ENCODE measurements at places on chromosomes 11 and 22. TPM values are rescaled to one million over a fixed set of nuclear protein-coding genes. Genes with fewer than 3 reads are reported as not detected.

CCDC116 gene
- not detected for total RNA-seq

MAJIN gene
- not detected for total RNA-seq

POLR2F gene
- 138 TPM for total RNA-seq

RIMBP3B gene
- 0.14 TPM for total RNA-seq

ACRV1 gene
- not detected for total RNA-seq

CPT1B gene
- total RNA-seq: 1.1 TPM

VPREB3 gene
- total RNA-seq: not detected

SUSD2 gene
- total RNA-seq: 1.7 TPM

DGCR6 gene
- 10.1 TPM for total RNA-seq

MMP12 gene
- not detected for total RNA-seq

OR8D2 gene
- total RNA-seq: not detected

MN1 gene
- 18.3 TPM for total RNA-seq

LRRN4CL gene
- total RNA-seq: 0.28 TPM

OR2AT4 gene
- total RNA-seq: not detected

LRRC56 gene
- 0.23 TPM for total RNA-seq

OR51I1 gene
- not detected for total RNA-seq

UCP3 gene
- not detected for total RNA-seq

RASSF7 gene
- total RNA-seq: 82.9 TPM

HSCB gene
- 16.9 TPM for total RNA-seq

NTM gene
- 6.2 TPM for total RNA-seq

OR5J2 gene
- not detected for total RNA-seq

SYVN1 gene
- total RNA-seq: 18.1 TPM

TMEM109 gene
- total RNA-seq: 47.4 TPM

DENND6B gene
- total RNA-seq: 1.3 TPM

GLB1L3 gene
- 0.42 TPM for total RNA-seq

PRR33 gene
- not detected for total RNA-seq

UBQLNL gene
- total RNA-seq: not detected

DNAJB7 gene
- not detected for total RNA-seq

CHADL gene
- total RNA-seq: 3.9 TPM

ACTN3 gene
- 0.14 TPM for total RNA-seq

Measured in airway epithelial cell (primary cell).